ENCODE measurements at places on chromosomes 6 and 20. TPM values are rescaled to one million over a fixed set of nuclear protein-coding genes. Genes with fewer than 3 reads are reported as not detected.

- DNase-seq = no peak
These were observed 23.3 kb downstream of the ARFGEF2 start for GRCh38 chr20:48944663-48945297.

- peak; percentile 62 for DNase-seq
These were observed 40.4 kb upstream of the HMGA1 start for GRCh38 chr6:34196116-34196832.

GRCh38 chr6:30150671-30151395 lies 10.2 kb downstream of the TRIM10 start:
- DNase-seq = no peak

DNA sequence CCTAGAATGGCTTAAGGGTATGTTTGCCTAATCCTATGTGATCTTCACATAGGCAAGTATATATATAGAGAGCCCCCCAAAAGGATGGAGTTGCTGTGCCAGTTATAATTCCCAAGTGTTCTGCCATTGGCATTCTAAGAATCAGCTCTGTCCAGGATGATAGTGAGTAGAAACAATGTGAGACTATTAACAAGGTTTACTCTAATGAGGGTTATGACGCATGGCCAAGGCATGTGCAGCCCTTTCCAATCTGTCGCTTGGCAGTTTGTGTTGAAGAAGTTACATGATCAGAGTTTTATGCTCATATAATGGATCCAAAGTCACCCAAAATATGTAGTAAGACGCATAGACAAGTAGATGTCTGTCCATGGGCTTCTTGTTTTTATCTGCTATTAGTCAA lies 33.6 kb downstream of the VGLL2 start:
- no peak for DNase-seq

DNA sequence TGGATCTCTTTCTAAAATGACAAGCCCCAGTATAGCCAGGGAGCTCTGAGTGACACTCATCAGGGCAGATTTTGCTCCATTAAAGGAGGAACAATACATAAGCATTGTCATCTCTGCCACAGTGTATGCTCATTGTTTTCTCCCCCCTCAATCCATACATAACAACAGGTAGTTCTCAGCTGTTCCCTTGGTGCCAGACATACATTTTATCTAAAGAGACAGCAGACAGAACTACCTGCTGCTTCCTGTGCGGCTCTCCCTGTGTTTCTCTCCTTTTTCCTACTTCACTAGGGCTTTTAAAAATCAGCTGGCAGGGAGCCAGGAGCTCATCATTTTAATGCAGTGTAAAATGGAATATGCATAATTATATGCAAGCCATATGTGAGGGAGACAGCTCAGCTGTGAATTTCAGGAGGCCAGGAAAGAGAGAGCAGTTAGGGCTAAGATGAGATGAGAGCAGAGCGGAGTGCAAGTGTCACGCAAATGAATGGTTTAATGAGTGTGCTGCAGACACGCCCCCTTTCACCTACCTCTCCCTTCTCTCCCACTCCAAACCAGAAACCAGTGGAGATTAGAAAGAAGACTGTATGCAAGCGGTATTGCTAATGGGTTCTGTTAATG lies 96.0 kb downstream of the SOBP start:
- DNase-seq = no peak

DNA sequence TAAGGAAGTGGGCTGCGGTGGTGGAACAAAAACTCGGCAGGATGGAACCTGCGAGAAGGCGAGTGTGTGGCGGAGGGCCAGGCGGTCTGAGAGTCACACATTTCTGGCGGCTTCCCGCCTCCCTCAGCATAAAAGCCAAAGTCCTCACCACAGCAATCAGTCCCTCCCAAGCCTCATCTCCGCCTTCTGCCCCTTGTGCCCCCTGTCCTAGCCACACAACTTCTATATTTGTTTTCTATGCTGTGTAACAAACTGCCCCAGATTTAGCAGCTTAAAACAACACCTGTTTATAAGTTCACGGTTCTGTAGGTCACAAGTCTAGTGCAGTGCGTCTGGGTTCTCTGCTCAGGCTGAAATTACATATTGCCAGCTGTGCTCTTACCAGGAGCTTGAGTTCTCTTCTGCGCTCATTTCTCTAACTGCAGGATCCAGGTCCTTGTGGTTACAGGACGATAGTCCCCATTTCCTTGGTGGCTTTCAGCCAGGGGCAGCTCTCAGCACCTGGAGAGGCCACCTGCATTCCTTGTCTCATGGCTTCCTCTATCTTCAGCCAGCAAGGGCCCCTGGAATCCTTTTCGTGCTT lies 11.7 kb upstream of the SPO11 start:
- DNase-seq = no peak

DNA sequence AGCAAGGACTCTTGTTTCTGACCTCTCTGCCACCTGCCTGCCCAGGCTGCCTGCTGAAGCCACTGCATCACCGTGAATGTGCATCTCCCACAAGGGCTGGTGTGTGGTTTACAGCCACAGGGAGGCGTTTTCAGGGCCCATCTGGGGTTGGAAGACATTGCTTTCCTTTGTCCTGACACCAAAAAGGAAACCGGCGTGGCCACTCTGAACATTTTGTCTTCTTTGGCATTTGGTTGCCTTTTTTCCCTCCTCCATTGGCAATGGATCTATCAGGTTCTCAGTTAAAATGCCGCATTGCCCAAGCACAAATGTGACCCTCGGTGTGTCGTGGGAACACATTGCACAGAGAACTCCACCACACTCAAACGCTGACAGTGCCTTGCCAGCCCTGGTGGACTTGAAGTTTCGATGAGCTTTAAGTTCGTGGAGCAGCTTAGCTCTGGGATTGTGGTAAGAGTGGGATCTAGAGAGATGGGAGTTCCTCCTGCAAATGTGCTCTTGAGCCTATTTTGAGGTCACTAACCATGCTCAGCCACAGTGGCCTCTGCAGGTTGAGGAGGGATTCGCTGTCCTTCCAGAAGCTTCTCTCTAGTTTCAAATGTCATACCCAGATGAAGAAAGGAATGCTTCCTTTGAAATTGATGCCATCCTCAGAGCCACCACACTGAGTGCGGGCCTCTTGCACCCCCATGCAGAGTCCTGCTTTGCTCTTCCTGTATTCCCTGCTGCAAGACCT lies 14.8 kb upstream of the PCK1 start:
- no peak for DNase-seq

DNA sequence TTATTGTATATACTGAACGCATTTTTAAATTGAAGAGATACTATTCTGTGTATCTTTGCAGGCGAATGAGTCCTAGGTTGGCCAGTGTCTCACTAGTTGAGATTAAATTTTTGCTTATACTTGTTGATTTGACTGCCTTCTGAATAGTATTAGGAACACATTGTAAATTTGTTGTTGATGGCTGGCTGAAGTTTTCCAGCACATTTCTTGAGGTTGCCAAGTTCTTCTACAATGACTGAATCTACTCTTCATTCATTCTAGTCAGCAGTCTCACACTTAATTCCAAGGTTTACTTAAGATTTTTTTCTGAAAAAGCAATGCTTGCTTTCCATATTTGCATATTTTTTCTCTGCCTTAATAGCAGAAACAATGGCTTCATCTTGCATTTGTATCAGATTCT lies 151.7 kb downstream of the ZFAND3 start:
- DNase-seq = no peak

DNA sequence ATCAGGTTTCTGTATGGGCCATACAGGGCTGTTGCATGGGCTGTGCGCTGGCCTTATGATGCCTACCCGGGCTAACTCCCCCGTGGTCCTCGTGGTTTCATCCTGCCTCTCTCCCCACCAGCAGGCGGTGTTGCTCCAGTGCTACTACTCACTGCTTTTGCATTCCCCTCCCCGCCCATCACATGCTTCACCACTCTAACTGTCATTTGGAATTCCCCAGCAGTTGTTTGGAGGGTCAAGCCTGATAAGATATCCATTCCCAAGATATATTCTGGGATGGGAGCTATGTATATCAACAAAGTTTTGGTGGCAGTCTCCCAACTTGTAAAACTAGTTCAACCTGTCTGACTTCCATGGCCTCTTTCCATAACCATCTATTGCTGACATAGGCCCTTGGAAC lies 233.2 kb upstream of the SOX4 start:
- no peak for DNase-seq

Gene BIRC7
- total RNA-seq = not detected

Gene SLA2
- total RNA-seq = not detected

Gene SERPINB6
- total RNA-seq = 75.6 TPM

Gene OR2W1
- total RNA-seq = not detected
